ENCODE measurements at places on chromosomes 7 and 10.
A peak's percentile ranks its signal among the peaks of the same experiment; 100 is the strongest.

DNA sequence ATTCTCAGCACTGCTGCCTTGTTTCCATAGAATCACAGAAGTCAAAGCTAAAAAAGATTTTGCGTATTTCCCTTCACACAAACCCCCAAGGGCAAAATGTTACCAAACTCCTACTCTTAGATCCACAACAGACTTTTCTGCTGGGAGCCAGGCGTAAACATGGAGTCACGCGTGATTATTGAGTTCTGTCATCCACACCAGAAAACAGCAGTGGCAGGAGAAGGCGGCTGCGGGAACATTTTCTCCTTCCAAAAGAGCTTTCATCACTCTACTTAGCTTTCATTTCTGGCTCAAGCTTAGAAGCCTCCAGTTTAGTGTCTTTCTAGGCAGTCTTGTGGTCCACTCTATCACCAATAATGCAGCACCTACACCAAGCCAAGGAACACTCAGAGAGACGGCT is 712.9 kb upstream of the NRP1 start:
- DNase-seq: no peak

GRCh38 chr7:111045449-111045848 is 45.5 kb upstream of the LRRN3 start:
- no peak for DNase-seq

- DNase-seq: no peak
These were observed 12.9 kb downstream of the C10orf67 start for GRCh38 chr10:23331567-23332301.

DNA sequence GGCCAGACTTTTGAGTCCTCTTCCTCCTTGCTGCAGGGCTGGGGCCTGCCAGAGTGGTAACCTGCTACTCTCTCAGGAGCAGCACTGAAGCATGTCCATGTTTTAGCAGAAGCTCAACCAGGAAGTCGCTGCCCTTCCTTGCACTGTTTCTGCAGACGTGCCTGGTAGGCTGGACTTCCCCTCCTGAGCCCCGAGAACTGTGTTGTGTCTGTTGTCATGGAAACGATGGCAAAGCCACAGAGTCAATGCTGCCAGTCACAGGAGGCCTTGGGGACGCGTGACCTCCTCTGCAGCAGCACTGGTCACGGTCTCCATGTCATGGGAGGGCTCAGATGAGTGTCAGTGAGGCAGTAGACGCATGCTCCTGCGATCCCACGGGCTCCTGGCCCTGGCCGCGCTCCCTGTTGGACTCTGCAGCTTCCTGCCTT is 145.5 kb downstream of the FANK1 start:
- peak; percentile 34 for DNase-seq

DNA sequence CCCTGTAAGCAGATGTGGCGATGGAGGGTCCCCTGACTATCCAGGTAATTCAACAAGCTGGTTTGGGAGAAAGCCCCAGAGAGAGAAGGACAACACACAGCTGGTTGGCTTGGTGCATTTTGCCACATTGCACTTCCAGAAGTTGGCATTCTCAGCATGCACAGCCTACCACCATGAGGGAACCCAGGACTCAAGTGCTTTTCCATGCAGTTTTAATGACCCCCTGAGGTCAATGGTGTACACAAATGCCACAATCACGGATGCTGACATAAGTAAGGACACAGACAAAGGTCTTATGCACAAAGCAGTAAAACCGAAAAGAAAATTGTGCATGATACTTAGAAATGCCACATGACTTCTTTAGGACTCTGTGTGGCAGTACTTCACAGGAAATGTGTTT is 645.1 kb downstream of the KCNMA1 start:
- DNase-seq: no peak

- DNase-seq: no peak
These were observed 35.0 kb downstream of the YKT6 start for GRCh38 chr7:44235582-44236332.

DNA sequence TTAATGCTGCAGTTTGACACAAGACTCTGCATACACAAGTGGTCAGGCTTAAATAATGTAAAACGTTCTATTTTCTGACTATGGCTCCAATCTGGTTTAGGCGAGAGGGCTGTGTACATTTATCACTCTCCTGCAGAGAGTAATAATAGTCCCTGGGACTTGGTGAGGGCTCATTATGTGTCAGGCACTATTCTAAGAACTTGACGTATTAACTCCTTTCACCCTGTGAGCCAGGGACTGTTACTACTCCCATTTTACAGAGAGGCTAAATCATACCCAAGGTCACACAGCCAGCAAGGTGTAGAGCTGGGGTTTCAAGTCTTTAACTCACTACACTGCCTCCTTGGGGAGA is 187.2 kb upstream of the LYZL2 start:
- DNase-seq: no peak

DNA sequence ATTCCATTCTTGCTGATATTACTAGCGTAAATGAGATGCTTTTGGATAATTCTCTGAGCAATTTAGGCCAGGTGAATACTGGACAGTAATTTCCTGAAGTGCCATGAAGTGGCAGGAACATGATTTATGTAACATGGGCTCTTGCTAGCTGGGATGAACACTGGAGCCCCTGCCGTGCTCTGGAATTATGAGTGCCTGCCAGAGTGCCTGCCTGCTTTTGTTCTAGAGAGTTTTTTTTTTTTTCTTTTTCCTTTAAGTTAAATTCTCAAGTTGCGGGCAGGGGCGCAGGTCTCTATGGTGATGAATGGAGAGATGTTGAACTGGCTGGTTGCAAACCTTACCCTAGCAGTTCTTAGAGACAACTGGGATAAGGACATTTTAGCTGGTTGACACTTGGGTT is 165.9 kb downstream of the AUTS2 start:
- DNase-seq: no peak

DNA sequence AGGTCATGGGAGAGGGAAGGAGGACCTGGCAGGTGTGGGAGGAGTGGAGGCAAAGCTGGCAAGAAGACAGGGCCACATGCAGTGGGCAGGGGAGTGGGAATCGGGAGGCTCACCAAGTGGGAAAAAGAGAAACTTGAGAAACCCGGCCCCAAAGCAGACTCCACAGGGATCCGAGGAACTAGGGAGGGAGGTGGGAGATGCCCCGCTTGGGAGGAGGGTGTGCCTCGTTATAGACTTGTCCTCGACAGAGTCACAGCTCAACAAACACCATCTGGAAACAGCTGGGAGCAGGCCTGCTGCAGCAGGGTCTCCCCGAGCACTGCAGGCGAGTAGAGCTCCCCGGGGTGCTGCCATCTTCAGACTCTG is 54.8 kb downstream of the MKI67 start:
- no peak for DNase-seq

DNA sequence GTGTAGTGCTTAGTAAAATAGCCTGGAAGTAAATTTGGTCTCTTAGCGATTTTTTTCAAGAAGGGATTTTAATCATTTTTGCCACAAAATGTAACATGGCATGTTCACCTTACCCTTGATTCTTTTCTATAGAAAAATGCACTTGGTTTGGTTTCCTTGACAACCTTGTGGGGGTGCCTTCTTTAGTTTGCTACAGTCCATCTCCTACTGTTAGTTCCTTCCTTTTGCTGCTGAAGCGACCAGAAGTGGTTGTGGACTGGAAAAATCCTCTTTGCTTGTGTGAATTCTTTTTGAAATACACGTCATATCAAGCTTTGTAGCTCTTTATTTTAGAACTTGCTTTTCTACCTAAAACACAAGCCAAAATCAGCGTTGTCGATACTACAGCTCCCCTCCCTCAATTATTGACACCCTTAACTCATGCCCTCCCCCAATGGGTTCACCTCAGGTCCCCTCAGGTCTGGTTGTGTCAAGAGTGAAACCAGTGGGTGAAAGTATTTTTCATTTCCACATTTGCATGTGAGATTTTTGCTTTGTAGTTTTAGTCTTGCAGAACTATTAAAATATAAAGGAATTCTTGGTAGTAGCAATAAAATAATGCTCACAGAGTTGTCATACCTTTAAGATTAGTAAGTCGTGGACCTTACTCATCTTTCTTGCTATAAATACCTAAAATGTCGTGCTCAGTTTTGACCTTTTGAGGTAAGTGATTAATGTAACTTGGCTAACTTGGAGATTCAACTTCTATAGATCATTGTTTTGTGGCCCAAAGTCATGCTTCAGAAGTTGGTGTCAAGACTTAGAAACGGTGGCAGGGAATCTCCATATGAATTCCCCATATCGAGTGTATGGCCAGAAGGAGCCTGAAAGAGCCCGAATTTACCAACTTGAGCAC is 1.5 kb downstream of the ACTR3B start:
- no peak for DNase-seq

DNA sequence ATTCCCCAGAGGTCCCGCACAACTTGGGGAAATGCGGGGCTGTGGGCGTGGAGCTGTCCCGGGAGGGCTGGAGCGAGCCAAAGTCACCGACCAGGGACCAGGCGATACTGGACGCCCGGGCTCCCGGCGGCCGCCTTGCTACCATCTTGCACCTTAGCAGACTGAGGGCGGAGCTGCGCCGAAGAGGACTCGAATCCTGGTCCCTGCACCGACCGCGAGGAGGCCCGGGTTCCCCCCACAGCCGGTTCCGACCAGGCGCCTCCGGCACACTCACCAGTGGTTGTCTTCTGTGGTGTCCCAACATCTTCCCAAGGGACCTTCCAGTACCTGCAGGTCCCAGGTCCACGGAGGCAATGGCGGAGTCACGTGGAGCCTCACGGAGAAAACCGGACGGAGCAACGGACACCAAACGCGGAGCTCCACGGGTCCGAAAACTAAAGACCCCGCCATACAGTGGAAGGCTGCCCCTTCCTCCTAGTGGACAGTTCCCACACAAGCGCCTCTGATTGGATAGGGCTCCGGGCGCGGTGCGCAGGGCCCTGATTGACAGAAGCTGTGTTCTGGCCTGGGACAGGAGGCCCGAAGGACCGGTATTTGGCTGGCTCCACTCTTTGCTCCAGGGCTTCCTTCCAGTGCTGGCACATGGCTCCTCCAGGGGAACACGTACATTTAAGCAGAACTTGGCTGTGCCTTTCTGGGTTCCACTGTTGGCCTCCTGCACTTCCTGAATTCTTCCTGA is 124.6 kb upstream of the ZNF479 start:
- DNase-seq: no peak

DNA sequence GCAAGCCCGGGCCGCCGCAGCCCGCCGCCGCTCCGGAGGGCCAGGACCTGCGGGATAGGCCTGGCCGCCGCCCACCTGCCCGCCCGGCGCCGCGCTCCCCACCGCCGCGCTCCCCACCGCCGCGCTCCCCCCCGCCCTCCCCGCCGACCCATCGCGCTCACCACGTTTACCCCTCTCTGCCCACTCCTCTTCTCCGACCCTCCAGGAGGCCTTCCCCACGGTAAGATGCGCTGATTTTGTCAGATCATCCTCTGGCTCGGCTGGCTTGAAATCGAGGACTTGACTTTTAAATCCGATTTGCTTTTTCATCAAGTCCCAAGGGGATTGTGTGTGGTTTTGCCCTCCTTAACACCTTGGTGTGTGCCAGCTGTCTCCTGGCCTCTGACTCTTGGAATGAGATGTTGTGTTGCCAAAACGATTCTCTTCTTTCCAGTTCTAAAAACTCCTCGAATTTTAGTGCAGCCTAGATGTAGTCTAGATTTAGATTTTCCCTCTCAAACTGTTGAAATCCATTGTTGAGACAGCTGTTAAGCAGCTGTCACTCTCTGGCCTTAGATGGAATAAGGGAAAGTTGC is 738 bp downstream of the POM121 start:
- DNase-seq: no peak

GRCh38 chr10:29811751-29812427 is 177.1 kb upstream of the SVIL start:
- peak; percentile 35 for DNase-seq

DNA sequence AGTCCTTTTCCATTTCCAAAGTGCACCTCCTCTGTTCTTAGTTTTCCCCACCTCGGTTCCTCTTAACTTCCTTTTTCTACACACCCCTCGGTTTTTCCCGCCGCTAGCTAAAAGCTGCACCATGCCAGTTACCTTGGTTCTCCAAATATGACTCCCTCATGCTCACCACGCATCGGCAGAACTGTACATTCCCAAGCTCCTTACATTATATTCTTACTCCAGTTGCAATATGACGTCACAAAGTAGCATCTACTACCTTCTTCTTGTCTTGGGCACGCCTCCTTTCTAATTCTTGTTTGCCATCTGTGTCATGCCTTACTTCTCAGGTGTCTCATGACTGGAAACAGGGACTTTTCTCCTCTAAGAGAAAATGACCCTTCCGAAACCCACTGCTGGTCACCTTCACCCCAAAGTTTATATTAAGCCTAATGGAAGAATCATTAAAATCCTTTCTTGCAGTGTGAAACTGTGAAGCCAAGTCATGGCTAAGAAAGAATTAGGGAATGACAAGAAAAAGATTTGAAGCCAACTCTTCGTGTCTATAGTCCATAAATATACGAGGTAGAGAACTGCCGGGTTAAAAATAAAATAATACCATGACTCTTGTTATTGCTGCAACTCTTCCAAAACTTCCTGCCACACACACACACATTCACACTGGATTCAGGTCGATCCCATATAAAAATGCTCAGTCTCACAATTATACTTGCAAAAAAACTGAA is 1.7 kb downstream of the ESYT2 start:
- no peak for DNase-seq

DNA sequence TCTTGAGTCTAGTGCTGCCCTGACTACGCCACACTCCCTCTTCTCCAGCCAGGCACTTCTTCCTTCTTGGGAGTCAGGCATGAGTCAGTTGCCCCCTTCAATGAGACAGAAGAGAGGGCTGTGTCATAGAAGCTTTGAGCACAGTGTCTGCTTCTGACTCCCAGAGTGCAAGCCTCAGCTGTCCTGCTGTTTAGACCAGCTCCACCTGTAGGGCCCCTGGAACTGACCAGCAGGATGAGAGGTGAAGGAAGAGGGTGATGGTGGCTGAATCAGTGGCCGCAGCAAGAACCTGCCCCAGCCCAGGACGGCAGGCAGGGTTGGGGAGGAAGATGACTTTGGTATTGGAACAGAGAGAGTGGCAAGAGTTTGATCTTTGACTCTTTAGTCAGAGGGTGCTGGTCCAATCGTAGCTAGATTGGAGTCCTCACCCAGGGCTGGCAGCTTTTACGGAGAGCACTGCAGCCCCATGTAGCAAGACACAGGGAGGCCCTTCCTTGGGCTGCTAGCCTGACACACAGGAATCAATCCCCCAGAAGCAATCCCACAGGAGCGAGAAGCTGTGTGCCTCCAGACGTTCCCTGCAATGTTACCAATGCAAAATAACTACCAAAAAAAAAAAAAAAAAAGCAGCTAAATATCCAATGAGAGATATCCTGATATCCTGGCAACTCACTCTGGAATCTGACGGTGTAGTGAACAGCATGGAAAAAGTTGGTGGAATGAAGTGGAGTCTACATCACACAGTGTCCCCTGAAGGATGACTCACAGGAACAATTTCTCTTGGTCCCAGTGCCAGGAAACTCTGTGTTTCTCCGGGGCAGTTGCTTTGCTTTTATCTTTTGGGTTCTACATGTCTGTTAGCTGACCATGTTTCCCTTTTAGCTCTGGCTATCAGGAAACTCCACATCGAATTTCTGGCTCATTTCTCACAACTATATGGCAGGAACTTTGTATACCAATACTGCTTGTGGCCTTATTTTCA is 6.9 kb downstream of the C10orf62 start:
- DNase-seq: no peak

- no peak for DNase-seq
These were observed 150.4 kb upstream of the SEMA3E start for GRCh38 chr7:83799333-83799732.

DNA sequence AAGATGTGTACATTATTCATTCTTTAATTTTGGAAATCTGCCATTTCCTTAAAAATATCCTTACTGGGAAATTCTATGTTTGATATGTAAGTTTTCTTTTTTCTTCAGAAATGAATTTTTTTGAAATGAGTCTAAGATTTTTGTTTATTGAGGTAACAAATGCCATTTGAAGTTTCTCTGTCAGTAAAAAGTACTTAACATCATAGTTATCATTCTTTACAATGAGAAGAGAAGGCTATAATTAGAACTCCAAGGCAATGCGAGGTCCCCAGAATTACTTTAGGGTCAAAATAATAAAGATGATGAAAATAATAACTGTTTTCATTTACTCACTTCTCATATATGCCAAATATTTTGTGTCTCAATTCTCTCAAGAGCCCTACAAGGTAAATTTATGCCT is 37.0 kb upstream of the RHOBTB1 start:
- DNase-seq: no peak

All from frontal cortex (tissue), 4 donors.